NCI-H187 (cell line): ENCODE measurements at places on chromosomes 5 and 9.

DNA sequence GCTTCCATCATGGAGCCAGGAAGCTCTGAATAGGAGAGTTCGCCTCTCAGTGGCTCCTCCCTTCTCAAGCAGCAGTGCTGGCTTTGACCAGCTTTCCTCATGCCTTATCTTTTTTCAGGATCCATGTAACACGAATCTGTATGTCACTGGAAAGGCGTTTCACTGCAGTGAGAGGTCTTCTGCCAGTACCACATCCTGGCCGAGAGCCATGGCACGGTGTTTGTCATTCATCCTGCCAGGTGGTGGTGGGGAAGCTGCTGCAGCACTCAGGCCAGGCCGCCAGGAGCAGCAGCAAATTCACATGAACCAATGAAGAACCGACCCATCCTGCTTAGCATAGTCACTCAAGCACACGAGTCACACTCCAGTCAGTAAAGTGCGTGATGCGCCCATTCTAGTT is 179.0 kb downstream of the FANCC start:
- DNase-seq, result peak; percentile 57

GRCh38 chr5:100828071-100828897 is 74.8 kb downstream of the ST8SIA4 start:
- DNase-seq, result no peak

DNA sequence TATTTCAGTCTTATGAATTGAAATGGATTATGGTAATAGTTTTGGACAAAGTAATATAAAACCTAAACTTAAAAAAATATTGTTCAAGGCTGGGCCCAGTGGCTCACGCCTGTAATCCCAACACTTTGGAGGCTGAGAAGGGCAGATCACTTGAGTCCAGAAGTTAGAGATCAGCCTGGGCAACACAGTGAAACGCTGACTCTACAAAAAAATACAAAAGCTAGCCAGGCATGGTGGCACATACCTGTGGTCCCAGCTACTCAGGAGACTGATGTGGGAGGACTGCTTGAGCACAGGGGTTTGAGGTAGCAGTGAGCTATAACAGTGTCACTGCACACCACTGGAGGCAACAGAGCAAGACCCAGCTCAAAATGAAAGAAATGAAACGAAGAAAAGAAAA is 81.9 kb downstream of the SCAI start:
- no peak for DNase-seq

DNA sequence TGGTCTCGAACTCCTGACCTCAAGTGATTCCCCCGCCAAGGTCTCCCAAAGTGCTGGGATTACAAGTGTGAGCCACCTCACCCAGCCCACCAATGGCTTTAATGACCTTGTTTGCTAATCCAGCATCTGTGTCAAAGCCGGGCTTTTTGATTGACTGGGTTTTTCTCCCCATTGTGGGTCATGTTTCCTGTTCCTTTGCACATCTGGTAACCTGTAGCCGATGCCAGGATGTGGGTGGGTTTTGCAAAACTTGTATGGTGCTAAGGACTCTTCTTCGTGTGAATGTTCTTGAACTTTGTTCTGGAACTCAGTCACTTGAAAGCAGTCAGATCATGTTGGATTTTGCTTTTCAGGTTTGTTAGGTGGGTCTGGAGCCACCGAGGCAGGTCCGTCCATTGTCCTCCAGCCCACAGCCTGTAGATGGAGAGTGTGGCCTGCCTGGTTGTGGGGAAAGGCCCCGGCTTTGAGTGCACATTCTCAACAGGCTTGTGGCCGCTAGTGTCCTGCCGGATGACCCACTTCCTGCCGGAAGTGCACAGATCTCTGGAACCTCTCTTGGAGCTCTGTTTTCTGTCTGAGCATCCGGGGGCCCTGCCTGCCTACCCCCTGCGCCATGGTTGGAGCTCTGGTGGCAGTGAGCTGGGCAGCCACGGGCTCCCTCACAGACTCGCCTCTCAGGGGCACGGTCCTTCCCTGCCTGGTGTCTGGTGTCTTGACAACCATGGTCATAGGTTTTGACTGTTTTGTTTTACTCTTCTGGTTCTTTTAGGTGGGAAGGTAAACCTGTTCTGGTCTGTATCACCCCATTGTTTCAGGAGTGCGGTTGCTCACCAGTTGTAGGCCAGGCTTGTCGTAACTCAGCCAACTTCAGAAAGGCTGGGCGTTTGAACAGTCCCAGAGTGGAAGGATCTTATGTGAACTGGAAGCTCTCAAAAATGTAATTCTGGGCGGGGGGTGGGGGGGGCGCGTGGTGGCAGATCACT is 69.6 kb upstream of the CACNA1B start:
- DNase-seq, result no peak

- no peak for DNase-seq
Observed at GRCh38 chr5:145711417-145711816, 123.7 kb downstream of the PRELID2 start.

DNA sequence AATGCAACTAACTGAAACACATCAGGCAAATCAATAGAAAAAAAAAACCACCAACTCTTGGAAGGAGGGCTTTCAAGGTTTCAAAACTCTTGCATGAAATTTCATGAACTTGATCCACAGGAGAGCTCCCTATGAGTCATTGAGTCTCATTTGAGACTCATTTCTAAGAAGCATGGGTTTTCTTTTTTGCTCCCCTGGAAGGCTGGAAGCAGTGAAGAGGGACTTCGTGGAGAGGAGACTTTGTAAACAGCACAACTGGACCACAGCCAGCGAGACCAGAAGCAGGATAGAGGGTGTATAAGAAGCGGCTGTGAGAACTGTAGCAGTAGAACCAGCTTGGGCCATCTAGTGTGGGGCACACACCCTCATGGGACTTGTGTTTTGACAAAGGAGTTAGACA is 41.2 kb upstream of the RAPGEF1 start:
- no peak for DNase-seq

DNA sequence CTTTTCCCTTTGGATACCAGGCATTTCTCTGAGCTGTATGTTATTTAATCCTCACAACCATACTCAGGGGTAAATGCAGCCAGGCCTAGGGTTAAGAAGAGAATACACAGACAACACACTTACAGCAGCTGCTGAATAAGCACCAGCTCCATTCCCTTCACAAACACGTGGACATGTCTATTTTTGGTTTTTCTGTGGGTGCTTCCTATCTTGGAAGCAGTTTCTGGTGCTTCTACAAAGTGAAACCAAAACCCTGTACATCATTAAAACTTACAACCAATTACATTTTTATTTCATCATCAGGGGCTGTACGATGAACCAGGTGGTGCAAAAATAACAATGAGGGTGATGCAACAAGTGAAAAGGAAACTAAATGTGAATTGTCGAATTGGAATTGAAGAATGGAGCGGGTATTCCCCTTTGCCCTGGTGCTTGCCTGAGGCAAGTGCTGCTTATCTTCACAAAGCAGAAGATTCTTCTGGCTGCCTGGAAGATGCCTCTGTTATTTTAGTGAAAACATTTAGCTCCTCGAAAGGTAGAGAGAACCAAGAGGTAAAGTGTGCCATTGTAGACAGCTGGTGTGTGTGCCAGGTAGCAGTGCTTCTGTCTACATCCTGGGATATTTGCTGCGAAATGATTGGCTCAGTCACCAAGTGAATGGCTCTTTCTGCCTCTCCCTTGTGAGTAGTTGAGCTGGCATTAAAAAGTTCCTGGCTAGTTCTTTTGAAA is 18.6 kb upstream of the IFNB1 start:
- DNase-seq, result no peak

- no peak for DNase-seq
Observed at GRCh38 chr5:86625148-86625547, 7.4 kb downstream of the COX7C start.

DNA sequence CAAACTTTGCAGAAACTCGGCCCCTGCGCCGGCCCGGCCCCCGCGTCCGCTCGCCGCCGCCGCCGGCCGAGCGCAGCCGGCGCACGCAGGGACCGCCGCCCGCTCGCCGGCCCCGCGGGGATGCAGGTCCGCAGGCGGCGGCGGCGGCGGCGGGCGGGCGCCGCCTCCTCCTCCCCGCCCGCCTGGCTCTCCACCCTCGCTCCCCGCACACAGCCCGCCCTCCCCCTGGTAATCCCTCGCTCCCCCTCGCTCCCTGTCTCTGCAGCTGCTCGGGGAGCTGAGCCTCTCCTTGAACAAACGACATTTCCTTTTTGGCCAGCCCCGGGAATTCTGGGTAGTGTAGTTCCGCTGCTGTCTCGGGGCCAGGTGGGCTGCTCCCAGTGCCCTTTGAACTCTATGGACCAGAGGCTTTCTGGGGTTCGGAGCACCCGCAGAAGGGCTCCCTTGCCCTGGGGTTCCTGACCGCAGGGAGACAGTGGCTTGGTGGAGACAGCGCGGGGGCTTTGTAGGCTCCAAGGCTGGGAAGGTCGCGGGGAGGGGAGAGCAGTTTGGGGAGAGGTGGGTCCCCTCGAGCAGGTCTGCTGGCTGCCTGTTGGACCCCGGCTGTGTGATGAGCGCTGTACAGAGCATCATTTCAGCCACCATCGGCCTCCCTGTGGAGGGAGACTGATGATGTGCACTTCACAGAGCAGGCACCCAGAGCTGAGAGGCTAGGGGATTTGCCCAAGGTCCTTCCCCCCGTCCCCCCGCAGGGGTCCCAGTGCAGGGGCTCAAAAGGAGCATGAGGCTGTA is 1.8 kb upstream of the FAM78A start:
- no peak for DNase-seq

DNA sequence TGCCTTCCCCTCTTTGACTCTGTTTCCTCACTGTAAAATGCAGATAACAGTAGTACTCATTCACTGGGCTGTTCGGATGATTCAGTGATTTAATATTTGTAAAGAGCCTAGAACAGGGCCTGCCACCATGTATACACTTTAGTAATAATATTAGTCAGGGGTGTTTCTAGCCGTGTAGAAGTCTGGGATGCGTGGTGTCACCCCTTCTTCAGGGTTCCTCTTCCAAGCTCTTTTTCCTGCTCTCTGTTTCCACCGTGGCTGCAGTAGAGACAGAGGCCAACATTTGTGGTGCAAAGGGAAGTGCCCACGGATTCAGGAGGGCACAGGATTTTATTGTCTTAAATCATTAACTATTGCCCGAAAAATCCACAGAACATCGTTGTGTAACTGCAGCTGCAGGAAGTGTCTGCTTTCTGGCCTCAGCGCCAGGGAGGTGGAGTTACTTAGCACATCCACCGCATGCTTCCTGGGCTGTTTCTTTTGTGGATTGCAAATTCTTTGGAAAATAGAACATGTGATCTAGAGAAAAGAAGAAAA is 61.7 kb downstream of the TRIO start:
- no peak for DNase-seq

DNA sequence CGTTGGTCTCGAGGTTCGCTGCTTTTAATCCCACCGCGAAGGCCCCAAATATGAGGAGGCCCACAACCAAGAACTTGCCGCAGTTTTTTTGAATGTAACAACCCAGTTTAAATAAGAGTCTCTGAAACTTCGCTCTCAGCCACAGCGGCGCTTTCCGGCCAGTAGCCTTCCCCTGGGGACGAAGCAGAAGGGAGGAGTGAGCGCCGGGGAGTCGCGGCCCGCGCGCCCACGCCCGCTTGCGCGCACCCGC is 10.4 kb downstream of the PTCH1 start:
- DNase-seq, result no peak

DNA sequence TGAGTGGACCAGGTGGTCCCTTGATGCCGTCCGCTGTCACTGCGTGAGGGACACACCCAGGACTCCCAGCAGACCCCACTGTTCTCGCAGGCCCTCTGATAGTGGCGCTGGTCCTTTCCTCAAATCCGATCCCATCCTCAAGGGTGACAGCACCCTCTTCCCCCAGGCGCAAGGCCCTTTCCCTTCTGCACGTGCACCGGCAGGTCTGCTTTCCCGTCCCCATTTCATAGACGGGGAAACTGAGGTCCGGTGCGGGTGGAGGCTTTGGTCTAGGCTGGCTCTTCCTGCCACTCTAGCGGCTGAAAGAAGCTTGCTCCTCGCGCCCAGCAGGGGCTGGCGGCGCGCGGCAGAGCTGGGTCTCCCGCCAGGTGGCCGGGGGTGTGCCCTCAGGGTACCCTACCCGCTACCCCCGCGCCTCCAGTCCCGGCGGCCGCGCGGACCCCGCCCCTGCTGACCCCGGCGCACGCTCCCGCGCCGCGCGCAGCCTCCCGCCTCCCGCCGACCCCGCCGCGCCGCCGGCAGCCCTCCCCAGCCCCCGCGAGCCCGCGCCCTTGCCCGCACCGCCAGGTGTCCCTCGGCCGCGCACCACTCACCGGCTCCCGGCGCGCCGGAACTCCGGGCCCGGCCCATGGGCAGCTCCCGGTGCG is 453 bp downstream of the RASGEF1C start:
- no peak for DNase-seq

- no peak for DNase-seq
Observed at GRCh38 chr9:14864309-14864708, 45.9 kb downstream of the FREM1 start.

DNA sequence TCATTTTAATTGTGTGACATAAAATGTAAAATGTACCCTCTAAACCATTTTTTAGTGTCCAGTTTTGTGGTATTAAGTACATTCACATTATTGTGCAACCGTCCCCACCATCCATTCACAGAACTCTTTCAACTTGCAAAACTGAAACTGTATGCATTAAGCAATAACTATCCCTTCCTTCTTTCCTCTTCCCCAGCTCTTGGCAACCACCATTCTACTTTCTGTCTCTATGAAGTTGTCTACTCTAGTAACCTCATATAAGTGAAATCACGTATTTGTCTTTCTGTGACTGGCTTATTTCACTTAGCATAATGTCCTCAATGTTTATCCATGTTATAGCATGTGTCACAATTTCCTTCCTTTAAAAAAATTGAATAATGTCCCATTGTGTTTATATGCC is 142.4 kb downstream of the C9orf152 start:
- DNase-seq, result no peak

GRCh38 chr5:179866241-179867078 is 7.8 kb upstream of the MRNIP start:
- no peak for DNase-seq

DNA sequence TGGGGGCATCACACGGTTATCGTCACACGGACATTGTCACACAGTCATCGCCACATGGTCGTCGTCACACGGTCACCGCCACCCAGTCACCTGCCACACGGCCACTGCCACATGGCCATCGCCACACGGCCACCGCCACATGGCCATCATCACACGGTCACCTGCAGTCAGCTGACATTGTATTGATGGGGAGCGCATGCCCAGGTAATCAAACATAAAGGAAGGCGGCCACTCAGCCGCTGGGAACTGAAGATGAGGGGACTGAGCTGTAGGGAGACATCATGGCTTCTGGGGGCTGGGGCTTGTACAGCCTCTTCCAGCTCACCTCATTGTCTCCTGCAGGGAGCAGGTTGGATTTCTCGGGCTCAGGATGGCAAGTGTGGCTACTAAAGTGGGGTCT is 49.2 kb downstream of the MRPL36 start:
- DNase-seq, result no peak

- no peak for DNase-seq
Observed at GRCh38 chr9:127887792-127888191, 10.3 kb upstream of the AK1 start.
